Femur (tissue), 1 donor: ENCODE measurements at places on chromosomes 11 and 22.

DNA sequence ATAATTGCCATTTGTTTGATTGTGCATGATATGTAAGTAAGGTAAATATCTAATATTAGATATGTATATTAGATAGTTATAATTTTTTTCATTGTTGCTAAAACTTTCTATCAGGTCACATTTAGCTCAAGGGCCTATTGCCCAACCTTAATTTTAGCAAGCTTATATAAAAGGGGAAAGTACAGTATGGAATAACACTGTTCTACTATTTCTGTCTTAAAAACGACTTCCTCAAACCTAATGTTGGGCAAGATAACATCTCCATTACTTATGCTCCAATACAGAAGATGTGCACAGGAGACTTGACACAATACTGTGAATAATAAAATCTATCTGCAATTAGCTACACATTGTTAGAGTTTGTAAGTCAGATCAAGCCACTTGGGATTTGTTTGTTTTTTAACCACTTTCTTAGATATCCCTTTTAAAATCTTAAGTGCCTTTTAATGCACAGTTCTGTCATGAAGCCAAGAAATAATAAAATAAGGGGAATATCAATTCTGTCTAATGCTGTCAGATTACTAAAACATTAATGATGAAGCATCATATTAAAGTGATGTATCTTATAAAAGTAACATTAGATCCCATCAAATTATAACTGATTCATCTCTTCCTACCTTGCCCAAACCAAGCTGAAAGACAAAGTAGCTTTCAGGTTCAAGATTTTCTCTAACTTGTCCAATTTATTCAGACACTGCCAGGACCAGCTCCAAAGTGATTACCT is 98.1 kb downstream of the SIK3 start:
- no peak for DNase-seq

DNA sequence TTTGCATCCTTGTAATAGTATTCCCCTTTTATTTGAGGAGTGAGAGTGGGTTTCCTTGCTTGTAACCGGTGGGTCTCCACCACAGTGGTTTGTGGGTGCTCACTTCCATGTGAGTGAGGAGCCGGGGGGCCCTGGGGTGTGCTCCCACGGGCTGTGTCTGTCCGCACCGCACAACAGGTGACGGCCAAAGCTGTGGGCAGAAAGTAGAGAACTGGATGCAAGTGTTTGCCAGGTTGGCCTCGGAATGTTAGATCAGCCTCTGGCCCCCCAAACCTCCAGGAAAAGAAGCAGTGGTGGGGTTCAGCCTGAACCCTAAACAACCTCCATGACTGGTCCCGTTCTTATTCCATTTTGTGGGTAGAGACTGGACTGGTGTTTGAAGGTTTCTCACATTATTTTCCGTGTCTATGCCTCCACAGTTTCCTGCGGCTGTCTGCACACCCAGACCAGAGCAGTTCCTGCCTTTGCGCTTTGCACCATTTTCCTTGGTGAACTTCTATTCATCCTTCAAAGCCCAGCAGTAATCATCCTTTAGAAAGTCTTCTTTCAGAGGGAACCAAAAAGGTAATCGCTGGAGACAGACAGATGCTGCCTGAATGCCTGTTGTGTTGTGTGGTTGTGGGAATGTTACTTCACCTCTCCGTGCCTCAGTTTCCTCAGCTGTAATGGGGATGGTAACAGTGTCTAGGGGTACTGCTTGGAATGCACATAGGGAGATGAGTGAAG is 77.2 kb downstream of the MYEOV start:
- no peak for DNase-seq

DNA sequence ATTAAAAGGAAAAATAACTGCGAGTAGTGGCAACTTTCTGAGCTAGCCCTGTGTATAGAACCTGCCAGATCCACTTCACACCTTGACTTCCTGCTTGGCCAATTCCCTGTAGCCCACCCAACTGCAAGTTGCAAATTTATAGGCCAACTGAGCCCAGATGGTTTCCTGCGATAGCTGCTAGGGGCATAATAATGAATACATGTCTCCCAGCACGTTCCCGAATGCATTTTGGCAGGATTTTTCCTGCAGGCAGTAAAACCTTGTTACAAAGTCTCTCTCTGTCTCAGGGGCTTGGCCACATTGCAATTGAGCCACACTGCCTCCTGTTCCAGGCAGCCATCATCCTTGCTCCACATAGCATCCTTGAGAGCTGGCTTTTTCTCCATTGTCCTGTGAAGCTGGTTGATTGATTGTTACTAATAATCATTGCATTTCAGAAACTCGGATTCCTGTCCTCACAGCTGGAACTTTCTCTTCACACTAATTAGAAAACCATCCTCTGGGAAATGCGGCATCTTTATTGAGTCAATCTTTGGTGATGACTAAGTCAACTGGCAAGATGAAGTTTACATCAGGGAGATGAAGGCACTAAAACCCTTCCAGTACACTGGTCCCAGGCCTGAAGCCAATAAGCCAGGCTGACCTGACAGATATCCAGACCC is 18.6 kb upstream of the LMO2 start:
- DNase-seq = no peak

DNA sequence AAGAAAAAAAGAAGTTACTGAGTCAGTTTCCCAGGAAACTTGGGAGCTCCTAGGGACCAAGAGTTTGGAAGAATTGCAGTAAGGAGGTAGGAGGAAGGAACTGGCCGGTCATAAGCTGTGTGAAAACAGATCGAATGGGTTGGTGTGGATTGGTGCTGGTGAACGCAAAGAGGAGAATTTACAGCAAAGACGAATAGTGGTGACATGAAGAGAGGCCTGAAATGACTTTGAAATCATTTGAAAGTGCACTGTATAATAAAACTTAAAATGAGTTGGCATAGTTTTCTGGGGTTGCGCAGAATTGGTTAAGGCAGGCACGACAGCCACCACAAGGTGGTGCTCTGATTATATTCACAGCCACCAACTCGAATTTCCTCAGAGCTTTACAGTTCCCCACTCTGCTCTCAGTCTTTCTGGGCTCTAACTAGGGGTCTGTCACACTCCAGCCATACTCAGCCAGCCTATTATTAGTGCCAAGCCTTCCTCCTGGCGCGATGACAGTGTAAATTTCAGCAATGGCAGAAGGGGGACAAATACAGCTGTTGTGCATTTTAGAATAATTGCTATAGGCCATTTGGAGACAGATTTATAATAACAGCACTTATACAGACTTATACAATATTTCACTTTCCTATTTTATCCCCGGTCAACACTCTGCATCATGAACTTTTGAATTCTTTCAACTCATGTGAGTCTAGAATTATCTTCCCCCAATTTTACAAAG is 8.3 kb upstream of the HTR3B start:
- peak; percentile 48 for DNase-seq

DNA sequence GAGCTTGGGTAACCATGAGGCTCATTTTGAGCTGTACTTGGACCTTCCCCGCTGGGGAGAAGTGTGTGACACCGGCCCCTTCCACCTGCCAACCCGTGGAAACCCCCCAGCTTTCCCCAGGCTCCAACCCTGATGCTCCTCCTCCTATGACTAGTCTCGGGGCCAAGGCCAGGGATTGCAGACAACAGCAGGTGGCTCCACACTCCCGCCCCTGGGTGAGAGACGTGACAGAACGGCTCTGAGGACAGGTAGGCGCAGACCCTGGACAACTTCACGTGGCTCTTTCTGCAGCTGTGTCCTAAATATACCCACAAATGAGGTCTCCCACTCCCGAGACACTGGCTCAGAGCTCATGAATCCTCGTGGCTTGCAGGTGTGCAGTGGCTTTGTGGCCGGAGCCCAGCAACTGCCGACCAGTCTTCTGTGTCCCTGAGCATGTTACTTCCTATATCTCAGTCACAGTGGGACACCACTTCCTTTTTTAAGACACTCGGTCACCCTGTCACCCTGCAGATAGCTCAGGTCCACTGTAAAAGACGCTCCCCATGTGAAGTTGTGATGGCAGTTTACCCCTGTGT is 55.2 kb downstream of the NECTIN1 start:
- peak; percentile 45 for DNase-seq

DNA sequence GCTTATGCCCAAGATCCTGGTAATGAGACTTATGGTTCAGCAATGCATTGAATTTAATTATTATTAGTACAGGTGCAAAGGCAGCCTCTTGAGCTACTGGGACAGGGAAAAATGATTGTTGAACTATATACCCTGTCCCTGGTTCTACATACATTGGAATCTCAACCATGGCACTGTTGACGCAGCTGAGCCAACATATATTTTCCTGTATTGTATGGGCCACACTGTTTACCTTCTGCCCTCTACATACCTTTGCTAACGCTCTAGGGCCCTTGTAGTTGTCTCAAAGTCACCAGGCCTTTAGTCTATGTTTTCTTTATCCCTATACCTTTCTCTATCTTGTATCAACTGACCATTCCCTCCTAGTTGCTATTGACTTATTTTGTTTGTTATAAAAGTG is 22.6 kb downstream of the KREMEN1 start:
- no peak for DNase-seq

DNA sequence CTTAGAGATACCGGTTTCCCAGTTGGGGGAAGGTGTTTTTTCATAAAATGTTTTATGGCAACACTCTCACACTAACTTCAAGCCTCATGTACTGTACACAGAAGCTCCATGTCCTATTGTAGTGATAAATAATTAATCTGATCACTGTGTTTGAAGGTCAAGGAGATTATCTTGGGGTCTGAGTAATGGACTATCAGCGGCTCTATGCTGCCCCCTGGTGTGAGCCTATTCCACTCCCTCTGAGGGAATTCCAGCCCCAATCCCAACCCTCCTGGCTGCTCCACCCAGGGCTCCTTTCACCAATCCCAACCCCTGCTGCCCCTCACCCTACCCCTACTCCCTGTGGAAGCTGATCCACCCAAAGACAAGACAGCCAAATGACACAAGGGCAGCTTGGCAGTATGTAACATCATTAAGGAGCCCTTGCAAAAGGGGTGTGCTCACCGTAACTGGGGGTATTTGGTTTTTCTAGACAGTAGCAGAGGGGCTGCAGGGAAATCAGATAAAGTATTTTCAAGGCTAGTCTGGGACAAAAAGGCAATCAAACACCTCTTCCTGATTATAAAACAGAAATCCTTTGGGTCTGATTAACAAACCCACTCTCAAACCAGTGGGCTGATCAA is 22.3 kb downstream of the HPS4 start:
- peak; percentile 60 for DNase-seq

- no peak for DNase-seq
Measured at GRCh38 chr11:97943493-97943892, 1077.3 kb upstream of the CNTN5 start.
